ENCODE measurements at places on chromosomes 7 and 10.
A peak's percentile ranks its signal among the peaks of the same experiment; 100 is the strongest.

DNA sequence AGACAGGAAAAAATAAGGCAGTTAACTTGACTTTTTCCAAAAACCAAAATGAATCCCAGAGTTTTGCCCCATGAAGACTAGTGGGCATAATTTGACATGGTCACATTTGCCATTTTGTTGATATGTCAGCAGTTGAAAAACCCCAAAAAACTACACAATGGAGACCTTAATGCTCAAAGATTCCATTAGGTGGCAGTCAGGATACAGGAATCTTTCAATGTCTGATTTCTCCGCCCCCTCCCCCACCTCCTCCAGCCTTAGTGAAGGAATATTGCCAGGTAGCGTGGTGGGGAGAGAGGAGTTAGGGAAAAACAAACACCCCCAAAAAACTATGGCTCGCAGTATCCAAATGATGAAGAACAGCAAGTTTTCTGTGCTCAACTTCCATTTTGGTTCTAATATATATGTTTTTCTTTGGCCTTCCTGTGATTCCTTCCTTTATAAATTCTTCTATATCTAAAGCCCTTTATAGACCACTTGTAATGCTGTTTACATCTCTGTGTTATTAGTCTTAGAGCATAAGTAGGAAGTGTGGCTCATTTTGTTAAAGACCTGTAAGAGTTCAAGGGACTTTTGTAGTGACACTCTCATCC is 6.7 kb upstream of the SMNDC1 start:
- DNase-seq: peak; percentile 30

DNA sequence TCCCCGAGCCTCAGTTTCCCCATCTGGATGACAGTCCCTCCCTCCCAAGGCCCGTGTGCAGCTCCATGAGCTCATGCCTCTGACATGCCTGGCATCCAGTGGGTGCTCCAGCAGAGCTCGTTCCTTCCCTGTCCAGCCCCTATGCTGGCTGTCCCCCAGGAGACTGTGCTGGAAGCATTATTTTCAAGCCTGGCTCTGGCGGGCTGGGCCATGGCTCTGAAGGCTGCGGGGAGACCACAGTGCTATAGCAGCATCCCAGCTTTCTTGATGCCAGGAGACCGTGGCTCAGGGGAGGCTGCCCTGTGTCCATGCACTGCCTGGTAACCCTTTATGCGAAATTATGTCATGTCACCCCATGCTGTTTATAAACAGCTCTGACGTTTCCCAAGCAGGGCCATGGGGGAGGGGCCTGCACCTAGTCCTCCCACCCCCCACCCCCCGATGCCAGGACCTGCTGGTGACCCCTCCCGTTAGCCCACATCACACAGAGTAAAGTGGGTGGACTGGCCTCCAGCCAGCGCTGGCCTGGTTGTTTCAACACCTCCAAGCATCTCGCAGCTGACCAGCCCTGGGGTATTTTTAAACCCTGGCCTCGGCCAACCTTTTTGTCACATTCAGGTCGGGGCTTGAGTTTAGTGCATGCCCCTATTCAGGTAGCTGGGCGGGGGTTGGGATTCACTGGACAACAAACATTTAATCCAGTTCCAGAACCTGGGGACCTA is 105.9 kb upstream of the ZNF716 start:
- no peak for DNase-seq

- no peak for DNase-seq
These were observed 181.5 kb upstream of the PODXL start for GRCh38 chr7:131737746-131738465.

DNA sequence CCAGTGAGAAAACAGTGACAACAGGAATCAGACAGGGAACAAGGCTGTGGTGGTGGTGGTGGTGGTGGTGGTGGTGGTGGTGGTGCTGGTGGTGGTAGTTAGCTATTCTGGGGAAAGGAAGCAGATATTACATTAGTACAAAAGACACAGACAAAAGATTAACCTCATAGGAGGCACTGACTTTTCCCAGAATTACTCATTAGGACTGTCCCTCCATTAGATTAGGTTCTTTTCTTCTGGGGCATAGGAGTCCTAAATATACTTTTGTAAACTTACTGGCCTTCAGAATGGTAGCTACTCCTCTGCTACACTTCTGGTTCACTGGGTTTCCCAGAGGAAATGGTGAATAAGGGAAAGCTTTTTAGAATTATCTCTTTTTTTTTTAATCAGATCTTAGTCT is 156.6 kb upstream of the SEMA3D start:
- no peak for DNase-seq

GRCh38 chr10:129004398-129004797 is 462.6 kb upstream of the MGMT start:
- DNase-seq: no peak

- DNase-seq: no peak
These were observed 41.7 kb downstream of the FAS start for GRCh38 chr10:89032141-89032891.

DNA sequence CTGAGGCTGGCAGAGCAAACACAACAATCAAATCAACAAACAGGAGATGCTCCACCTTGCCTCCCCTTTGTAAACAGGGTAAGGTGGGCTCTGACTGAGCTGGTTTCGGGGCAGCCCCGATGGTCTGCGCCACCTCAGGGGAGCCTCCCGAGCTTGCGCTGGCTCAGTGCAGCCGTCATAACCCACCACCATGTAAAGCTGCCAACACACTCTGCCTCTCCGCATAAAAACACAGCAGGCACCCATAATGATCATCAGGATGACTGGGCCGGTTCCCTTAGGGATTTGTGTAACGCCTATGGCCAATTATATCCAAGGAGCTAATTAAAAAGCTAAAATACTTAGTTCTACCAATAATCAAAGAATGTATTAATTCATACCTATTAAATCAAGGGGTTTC is 124.5 kb downstream of the PRPF18 start:
- DNase-seq: no peak
